ENCODE measurements at places on chromosomes 1 and 21.

GRCh38 chr1:182283746-182284544 is 107.6 kb downstream of the GLUL start:
- DNase-seq = no peak

GRCh38 chr1:224543453-224543852 is 72.7 kb upstream of the CNIH3 start:
- no peak for DNase-seq

DNA sequence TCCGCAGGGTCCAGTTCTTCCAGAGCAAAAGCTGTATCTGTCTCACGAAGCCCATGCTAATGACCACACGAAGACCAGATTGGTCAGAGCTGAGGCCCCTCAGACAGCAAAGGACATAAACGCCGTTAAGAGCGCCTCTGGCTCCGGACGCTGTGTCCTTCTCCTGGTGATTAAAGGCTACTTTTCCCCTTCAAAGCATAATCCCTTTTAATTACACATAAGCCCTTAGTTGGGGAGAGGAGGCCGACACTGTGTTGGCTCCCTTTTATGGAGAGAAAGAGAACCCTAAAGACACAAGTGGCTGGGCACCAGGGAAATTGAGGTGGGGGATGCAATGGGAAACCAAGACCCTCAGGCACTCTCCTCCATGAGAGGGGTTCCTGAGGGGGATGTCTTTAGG is at the start of gene ABCA4:
TSS of gene ABCA4 (minus strand) at position 158 of the 400 bp plus-strand sequence. CDS start at position 55, 103 bp downstream.
- DNase-seq = no peak

- no peak for DNase-seq
Observed at GRCh38 chr21:28751176-28751575, 241.5 kb downstream of the LTN1 start.

- DNase-seq = no peak
Observed at GRCh38 chr1:108842525-108843181, 14.2 kb downstream of the AKNAD1 start.

GRCh38 chr1:247110627-247111258 is 6.6 kb upstream of the ZNF669 start:
- DNase-seq = no peak

- DNase-seq = no peak
Observed at GRCh38 chr21:41418393-41418792, 7.6 kb upstream of the MX1 start.

- DNase-seq = no peak
Observed at GRCh38 chr1:178540646-178541045, 27.7 kb downstream of the TEX35 start.

GRCh38 chr21:46477765-46478164 is 19.1 kb downstream of the DIP2A start:
- no peak for DNase-seq

- no peak for DNase-seq
Observed at GRCh38 chr1:94650301-94650700, 108.7 kb upstream of the F3 start.

DNA sequence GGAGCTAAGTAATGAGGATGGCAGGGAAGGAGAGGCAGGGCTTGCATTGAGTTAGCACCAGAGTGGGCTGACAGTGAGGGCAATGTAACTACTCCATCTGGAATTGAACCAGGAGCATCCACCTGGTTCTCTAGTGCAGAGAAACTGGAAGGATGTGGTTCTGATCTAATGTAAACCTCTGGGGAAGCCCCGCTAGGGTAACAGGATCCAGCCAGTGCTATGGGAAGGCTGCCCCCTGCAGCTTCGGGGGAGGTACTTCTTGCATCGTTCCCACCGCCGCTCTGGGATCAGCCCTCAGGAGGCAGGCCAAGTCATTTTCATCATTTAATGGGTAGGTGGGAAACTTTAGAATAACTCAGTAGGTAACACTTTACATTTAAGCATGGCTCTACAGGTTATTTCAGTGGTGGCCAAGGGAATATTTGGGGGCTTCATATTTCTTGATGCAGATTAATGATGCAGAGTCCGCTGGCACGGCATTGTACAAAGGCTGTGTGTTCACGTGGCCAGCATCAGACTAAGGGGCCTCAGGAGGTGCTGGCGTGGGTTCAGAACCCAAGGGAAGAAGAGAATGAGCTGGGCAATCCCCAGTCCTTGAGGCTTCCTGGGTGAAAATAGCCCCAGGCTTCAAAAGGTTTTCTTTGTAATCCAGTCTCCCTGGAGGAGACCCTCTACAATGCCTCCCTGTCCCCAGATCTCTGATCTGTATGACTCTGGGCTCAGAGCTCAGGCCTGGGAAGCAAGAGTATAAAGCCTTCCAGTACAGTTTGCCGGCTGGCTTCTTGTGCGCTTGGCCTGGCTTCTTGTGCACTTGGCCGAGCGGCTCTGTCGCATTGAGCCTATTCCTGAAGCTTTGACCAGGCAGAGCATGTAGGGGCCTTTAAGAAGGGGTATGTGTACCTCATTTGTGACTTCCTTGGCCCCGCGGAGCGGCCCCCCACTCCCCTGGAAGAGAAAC is 26.4 kb upstream of the KAZN start:
- DNase-seq = no peak

DNA sequence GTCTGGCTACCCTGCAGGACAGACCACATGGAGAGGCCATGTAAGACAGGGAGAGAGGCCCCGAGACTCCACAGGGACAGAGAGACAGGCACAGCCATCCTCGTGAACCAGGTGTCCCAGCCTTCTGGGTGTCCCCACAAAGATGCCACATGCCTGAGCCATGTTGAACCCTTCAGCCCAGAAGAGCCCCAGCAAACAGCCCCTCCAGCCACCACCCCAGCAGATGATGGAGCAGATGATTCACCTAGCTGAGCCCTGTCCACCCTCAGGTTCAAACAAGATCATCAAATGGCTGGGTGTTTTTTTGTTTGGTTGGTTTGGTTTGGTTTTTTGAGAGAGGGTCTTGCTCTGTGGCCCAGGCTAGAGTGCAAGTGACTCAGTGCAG is 78.7 kb downstream of the DHRS3 start:
- DNase-seq = no peak

GRCh38 chr1:12296016-12296415 is 66.2 kb downstream of the VPS13D start:
- DNase-seq = no peak

DNA sequence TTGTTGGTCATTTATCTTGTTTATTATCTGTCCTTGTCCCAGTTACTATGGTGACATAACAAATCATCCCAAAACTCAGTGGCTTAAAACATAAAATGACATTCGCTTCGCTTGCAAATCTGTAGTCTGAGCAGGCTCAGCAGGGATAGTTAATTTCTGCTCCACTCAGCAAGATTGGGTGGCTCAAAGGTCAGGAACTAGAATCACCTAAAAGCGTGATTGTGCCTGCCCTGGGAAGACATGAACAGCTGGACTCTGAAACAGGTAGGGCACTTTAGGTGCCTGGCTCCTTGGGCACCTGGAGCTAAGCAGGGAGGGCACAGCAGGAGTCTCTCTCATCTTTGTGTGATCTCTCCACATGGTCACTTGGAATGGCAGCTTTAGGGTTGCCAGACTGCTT is 14.7 kb upstream of the TRAF3IP3 start:
- no peak for DNase-seq

- DNase-seq = no peak
Observed at GRCh38 chr1:18302788-18303413, 177.8 kb upstream of the KLHDC7A start.

DNA sequence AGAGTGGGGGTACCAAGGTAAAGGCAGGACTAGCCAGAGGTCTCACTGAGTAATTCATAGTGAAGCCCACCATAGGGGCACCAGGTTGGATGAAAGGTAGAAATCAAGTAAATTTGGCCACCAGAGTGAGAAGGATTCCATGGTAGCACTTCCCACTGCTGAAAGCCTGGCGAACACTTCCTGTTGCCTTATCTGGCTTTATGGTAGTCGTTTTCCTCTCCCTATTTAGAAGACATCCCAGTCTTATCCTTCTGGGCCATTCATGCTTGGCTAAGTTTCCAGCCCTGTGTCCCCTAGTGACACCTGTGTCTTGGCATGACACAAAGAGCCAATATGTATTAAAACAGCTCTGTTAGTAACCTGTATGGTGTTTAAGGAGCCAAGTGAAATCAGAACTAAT is 74.3 kb upstream of the SIPA1L2 start:
- no peak for DNase-seq
